ENCODE measurements at places on chromosomes 4 and X. TPM values are rescaled to one million over a fixed set of nuclear protein-coding genes. Genes with fewer than 3 reads are reported as not detected.
A peak's percentile ranks its signal among the peaks of the same experiment; 100 is the strongest.

DNA sequence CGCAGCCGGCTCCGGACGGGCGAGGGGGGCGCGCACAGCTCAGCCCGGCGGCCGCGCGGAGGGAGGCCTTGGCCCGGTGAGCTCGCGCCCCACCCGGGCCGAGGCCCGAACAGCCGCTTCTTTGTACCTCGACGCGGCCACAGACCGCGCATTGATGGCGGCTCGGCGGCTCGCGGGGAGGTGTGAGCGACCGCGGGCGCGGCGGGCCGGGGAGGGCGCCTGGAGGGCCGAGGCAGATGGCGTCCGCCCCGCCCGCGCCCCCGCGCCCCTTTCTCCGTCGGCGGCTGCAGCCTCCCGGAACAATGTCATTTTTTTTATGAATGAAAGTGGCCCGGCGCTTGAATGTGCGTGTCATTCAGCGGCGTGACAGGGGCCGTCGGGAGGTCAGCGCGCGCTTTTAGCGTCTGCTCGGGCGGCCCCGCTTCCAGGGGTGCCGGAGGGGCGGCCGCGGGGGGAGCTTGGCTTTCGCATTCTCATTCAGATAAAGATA, 1.8 kb downstream of the FGFR3 start:
- no peak for DNase-seq

GRCh38 chr4:75722417-75722816, 2.0 kb upstream of the USO1 start:
- no peak for DNase-seq

GRCh38 chrX:9355739-9356138, 109.1 kb upstream of the TBL1X start:
- no peak for DNase-seq

- peak; percentile 14 for DNase-seq
Observed at GRCh38 chr4:175536852-175537453, 275.1 kb downstream of the GPM6A start.

DNA sequence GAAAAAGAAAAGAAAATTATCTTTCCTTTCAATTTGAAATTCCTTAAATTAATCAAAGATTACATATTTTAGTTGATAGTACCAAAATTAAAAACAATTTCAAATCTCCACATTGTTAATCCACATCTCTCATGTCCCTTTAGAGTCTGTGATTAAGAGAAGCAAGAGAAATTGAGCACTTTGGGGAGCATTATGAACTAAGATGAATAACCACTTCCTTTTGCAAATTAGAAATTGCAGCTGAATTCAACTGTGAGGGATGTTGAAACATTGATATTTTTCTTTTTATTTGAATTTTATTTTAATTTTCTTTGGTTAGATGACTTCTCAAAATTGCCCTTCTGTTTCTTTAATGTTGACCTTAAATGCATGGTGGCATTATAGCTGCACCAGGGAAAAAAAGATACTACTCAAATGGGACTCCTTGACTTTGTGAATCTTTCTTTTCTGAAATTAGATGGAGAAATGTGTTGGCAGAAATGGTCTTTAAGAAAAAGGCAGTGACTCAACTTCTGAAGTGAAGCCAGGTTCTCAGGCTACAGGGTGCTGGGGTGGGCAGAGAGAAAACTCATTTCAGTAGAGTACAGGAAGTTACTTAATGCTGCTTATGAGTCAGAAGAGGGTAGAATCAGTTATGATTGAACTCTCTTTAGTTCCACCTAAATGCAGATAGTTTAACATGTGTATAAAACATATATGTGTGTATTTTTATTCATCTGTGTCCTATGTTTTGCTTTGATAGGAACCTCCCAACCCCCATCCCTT, 92.0 kb upstream of the TNIP3 start:
- DNase-seq: no peak

GRCh38 chrX:25300994-25301393, 285.2 kb upstream of the ARX start:
- no peak for DNase-seq

TLR1 gene
- 4.6 TPM for polyA plus RNA-seq

- DNase-seq: no peak
Observed at GRCh38 chrX:13085526-13085925, 41.1 kb upstream of the FAM9C start.

DNA sequence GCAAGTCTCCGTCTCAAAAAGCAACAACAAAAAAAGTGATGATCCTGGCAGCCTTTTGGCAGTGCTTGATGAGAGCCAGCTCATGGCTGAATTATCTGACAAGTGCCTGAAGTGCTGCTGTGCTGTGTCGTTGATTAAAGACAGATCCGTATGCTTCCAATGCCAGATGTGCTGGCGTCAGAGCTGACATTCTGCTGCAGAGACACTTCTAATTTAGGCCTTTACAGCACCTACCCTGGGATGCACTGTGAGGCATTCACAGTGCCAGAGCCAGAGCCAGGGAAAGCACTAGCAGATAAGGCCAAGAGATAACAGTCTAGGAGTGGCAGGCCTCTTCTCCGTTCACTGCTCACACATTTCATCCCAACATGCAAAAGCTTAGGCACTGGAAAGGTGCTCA, 995.5 kb downstream of the RAB28 start:
- DNase-seq: no peak

DNA sequence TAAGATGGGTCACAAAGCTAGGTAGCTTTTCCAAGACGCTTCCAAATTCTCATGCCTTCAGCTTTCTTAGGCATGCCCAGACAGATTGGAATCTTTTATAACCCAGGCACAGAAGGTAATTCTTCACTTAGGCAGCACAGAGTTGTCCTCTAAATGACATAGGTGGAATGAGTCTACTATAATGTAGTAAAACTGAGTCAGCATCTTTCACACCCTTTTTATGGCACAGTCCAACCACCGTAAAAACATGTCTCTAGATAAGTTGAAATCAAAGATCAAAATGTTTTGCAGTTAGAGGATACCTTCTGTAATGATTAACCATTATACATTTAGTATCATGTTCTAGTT, 128.4 kb upstream of the FAT1 start:
- DNase-seq: no peak

Data from right renal cortex interstitium (tissue), 3 donors.